ENCODE measurements at places on chromosomes 2 and 18. TPM values are rescaled to one million over a fixed set of nuclear protein-coding genes. Genes with fewer than 3 reads are reported as not detected.

PAX8 gene
- under 0.01 TPM for total RNA-seq

CIB4 gene
- not detected for total RNA-seq

CNRIP1 gene
- 48.1 TPM for total RNA-seq

GATA6 gene
- total RNA-seq = 8.1 TPM

TMEM37 gene
- 0.91 TPM for total RNA-seq

SIGLEC15 gene
- total RNA-seq = not detected

FEV gene
- total RNA-seq = not detected

ARHGEF4 gene
- not detected for total RNA-seq

RBKS gene
- 0.97 TPM for total RNA-seq

TEX44 gene
- not detected for total RNA-seq

TLX2 gene
- total RNA-seq = not detected

ASPRV1 gene
- 0.32 TPM for total RNA-seq

GLB1L gene
- 4.0 TPM for total RNA-seq

DGUOK gene
- total RNA-seq = 62.7 TPM

LIMS4 gene
- total RNA-seq = 18.1 TPM

CIAO1 gene
- 119 TPM for total RNA-seq

ARHGAP25 gene
- 0.32 TPM for total RNA-seq

ITPRIPL1 gene
- total RNA-seq = 1.6 TPM

ALLC gene
- total RNA-seq = not detected

CABYR gene
- 2.9 TPM for total RNA-seq

NEURL3 gene
- 0.15 TPM for total RNA-seq

PSMA8 gene
- not detected for total RNA-seq

GPBAR1 gene
- 0.15 TPM for total RNA-seq

ATP6V1C2 gene
- total RNA-seq = not detected

PCARE gene
- total RNA-seq = not detected

USP37 gene
- total RNA-seq = 5.2 TPM

FIGLA gene
- not detected for total RNA-seq

FAM237A gene
- not detected for total RNA-seq

CDH2 gene
- 135 TPM for total RNA-seq

MAPRE2 gene
- total RNA-seq = 29.2 TPM

STON1 gene
- total RNA-seq = 11.0 TPM

ITSN2 gene
- total RNA-seq = 40.6 TPM

PTPRN gene
- total RNA-seq = under 0.01 TPM

UPP2 gene
- total RNA-seq = not detected

RUFY4 gene
- not detected for total RNA-seq

MAP3K19 gene
- not detected for total RNA-seq

CCDC148 gene
- under 0.01 TPM for total RNA-seq

SLC11A1 gene
- not detected for total RNA-seq

ABCG8 gene
- not detected for total RNA-seq

COL4A4 gene
- total RNA-seq = not detected

DSG2 gene
- total RNA-seq = under 0.01 TPM

MARCHF4 gene
- total RNA-seq = 6.2 TPM
